ENCODE measurements at places on chromosomes 3 and 15. TPM values are rescaled to one million over a fixed set of nuclear protein-coding genes. Genes with fewer than 3 reads are reported as not detected.

Gene GLDN
- total RNA-seq, result 3.7 TPM

Gene SV2B
- under 0.01 TPM for total RNA-seq

Gene COL6A5
- total RNA-seq, result not detected

Gene IGSF10
- total RNA-seq, result 2.4 TPM

Gene PARP9
- 12.8 TPM for total RNA-seq

Gene HRG
- total RNA-seq, result not detected

Gene ADAMTS9
- total RNA-seq, result 3.7 TPM

Gene ZPLD1
- total RNA-seq, result 1.1 TPM

Gene CCR4
- under 0.01 TPM for total RNA-seq

Gene GPR149
- not detected for total RNA-seq

Gene EAF2
- 1.9 TPM for total RNA-seq

Gene KCNAB1
- 35.6 TPM for total RNA-seq

Gene HDAC11
- 22.4 TPM for total RNA-seq

Gene PP2D1
- not detected for total RNA-seq

Gene HMG20A
- total RNA-seq, result 28.2 TPM

Gene C3orf70
- 0.46 TPM for total RNA-seq

Gene RARB
- 10.2 TPM for total RNA-seq

All from smooth muscle cell of the pulmonary artery (primary cell).